Activated CD8-positive, alpha-beta memory T cell treated with anti-CD3 and anti-CD28 coated beads for 1 hour (primary cell): ENCODE measurements at places on chromosomes 16 and 17.

- no peak for DNase-seq
Observed at GRCh38 chr16:11258553-11259492, 2.8 kb upstream of the SOCS1 start.

DNA sequence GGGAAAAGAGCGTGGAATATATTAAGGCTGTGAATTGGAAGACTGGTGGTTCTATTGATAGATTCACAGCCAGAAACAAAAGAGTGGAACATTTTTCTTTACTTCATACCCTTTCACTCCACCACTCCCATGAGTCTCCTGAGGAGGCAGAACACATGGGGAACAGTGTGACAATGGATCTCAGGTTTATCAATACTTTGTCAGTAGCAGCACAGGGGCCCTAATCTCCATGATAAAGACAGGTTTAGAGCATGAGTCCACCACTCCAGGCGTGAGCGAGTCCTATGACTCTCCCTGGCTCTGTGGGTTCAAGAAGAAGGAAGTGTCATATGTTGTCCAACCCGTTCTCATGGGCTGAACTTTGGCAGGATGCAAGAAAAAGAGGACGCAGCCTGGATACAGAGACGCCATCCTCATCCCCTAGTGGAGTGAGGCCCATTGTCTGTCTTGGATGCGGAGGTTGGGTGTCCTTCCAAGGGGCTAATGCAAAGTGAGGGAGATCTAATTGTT, 361.2 kb downstream of the TMEM114 start:
- DNase-seq: no peak

GRCh38 chr16:14302031-14302398, 230.9 kb downstream of the MRTFB start:
- DNase-seq: no peak

GRCh38 chr16:80034948-80035663, 434.6 kb upstream of the MAF start:
- no peak for DNase-seq

DNA sequence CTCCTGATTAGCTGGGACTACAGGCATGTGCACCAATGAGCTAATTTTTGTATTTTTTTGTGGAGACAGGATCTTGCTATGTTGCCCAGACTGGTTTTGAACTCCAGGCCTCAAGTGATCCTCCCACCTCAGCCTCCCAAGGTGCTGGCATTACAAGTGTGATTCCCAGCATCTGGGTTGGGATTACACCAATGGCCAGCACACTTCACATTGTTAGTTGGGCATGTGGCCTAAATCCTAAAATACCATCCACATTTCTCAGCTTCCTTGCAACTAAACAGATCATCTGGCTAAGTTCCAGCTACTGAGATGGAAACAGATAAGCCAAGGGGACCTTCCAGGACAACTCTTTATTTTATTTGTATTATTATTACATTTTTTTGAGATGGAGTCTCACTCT, 9.9 kb downstream of the RABEP2 start:
- DNase-seq: no peak

- DNase-seq: no peak
Observed at GRCh38 chr17:80599546-80600305, 55.1 kb downstream of the RPTOR start.

DNA sequence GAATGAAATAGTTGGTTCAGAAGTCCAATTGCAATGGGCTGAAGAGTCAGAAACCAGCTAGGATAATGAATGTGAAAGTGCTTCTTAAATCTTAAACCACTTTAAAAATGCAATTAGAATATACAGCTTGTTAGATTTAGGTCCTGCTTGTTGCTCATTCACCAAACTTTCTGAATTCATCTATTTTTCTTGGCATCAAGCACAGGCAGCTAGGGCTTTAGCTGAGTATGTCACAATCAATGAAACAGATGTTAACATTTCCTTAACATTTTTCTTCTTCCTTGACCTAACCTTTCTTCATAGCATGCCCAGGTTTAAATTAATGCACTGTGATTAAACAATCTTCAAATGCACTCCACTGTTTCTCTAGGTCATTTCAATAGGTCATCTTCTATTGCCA, 14.4 kb downstream of the KIF2B start:
- no peak for DNase-seq

DNA sequence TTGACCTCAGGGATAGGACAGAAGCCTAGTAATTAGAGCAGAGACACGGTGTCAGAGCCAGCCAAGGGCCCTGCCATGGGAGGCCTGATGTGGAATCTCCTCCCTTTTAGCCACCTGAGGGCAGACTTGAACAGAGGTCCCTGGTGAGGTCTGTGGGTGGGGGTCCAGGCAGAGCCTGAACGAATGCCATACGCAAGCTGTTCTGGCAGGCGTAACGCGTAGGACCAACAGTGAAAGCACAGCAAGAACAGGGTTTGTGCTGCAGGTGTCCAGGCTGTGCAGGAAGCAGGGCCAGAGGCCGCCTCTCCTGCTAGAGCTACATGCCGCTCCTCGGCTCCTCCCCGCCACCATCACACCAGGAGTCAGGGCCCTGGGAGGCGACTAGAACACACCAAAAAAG, 81.9 kb upstream of the TBX2 start:
- no peak for DNase-seq

GRCh38 chr17:10072556-10073425, 125.6 kb downstream of the GAS7 start:
- no peak for DNase-seq

- DNase-seq: no peak
Observed at GRCh38 chr17:49553676-49554335, 21.9 kb upstream of the NXPH3 start.

GRCh38 chr17:62722625-62723024, 85.5 kb downstream of the MARCHF10 start:
- DNase-seq: no peak

- DNase-seq: no peak
Observed at GRCh38 chr17:63477480-63478440, 899 bp downstream of the ACE start.

DNA sequence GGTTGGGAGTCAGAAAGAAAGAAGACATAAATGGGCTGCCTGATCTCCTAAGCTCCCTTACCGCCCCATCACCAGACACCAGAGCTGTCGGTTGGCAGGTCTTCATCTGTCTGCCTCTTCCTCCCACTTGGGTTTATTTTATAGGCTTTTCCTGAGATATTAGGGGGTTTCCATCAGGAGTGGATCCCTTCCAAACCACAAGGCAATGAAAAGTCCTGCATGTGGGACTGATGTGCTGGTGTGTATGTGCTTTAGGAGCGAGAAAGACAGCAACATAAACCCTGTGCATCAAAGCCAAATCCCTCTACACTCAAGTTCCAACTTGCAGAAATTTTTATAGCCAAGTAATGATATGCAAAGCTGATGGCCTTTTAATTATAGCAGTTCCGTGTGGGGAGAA, 389.5 kb downstream of the SLC39A11 start:
- DNase-seq: no peak

DNA sequence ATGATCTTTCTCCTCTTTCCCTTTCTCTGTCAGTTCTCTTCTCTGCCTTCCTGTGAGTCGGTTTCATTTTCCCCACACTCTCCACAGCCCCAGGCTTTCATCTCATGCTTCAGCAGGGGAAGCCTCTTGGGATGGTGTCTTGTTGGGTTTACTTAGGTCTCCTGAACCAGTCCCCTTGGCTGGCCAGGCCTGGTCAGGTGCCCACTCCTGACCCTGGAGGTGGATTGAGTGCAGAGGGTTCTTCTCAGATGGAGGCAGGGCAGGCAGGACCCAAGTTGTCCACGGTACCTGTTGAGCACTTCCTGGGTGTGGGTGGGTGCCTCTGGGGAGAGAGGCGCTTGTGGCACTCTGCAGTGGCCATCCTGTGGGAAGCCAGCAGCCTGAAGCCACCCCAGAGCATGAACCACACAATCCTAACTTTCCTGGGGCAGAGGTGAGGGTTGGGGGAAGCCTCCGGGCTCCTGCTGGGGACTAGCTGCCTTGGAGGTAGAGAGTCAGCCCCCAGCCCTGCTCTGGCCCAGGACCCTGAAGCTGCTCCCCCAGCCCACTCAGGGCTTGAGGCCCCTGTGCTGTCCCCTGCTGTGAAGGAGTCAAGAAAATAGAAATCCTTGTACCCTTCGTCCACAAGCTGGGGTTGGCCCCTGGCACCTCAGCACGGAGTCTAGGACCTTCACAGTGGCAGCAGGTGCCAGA, 2.0 kb upstream of the RAP1GAP2 start:
- DNase-seq: no peak

DNA sequence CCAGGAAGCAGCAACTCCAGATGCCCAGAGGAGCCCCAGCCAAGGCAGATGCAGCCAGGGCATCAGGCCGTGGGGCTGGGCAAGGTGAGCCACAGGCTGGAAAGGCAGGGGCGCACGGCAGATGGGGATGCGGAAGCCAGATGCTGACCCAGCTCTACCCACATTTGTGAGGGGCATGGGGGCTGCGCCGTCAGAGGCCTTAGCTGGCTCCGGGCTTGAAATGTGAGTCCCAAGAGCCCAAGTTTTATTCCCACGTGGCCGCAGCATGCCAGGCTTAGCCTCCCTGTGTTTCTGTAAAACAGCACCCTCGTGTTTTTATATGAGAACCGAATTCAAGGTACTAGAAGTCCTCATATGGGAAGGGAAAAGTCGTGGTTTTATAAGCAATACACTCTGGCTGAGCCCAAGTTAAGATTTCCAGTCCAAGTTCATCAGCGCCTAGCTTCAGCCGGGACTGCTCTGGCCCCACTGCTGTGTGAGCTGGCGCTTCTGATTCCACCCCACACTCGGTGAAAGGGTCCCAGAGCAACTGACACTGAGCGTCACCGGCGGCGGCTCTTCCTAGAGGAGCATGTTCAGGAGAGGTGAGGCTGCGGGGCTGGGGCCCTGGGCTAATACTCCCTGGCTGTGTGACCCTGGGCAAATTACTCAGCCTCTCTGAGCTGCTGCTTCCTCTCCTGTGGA, 6.7 kb upstream of the C16orf95 start:
- DNase-seq: no peak

GRCh38 chr16:65125871-65126270, 4.0 kb upstream of the CDH11 start:
- no peak for DNase-seq

DNA sequence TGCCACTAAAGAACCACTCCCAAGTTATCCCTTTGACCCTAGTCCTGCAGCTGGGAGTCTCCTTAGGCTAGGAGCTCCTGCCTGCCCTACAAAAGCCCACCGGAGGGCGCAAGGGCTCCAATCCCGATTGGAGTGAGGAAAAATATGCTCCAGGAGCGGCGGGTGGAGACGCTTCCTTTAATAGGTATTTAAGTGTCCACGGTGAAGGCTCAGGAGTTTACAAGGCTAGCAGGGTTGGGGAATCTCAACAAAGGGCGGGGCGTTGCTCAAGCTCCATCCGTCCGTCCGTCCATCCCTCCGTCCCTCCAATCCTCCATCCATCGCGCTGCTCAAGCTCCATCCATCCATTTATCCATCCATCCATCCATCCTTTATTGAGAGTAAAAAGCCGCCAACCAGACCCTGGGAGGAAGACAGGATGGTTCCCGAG, 556 bp upstream of the SPNS1 start:
- no peak for DNase-seq

DNA sequence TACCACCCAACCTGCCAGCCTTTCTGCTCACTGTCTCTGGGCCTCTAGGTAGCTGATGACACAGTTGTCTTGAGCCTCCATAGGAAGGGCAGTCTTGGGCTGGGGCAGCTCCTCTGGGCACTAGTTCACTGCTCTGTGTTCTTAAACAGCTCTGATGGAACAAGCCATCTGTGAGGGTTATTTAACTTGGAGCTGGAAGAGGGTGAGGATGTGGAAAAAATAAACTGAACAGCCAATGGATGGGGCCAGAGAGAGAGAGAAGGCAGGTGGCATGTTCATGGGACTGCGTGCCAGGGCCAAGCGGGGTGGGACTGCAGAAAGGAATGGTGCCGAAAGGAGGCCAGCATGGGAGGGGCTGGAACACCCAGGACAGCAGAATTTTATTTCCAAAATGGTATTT, 52.6 kb downstream of the HIC1 start:
- no peak for DNase-seq

DNA sequence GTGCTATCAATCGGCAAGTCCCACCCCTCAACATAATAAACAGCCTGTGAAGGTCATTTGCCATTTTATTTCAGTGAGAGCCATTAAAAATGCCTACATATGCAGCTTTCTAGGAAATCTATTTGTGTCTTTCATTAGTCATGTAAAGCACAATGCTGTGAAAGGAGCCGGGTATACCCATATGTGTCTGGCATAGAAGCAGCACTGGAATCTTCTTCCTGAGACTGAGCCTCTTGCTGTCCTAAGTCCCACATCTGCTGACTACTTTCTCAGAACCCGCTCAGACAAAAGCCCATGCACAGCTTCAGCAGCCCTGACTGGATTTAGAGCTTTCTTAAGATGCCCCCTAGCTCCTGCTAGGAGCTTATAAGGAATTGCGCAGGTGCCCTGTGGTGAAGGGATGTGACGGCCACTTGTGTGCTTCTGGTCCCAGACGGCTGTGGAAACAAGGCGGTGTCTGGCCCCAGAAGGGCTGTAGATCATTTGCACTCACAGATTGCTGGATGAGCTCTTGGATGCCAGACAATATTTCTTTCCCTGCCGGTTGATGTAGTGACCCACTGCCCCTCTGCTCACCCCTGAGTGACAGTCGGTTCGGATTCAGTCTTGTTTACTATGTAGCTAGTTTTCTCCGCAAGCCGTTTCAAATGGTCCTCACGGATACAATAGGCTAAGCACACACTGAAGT, 172.2 kb downstream of the ANKFN1 start:
- no peak for DNase-seq

- no peak for DNase-seq
Observed at GRCh38 chr17:75404223-75404730, 1.2 kb downstream of the GRB2 start.

DNA sequence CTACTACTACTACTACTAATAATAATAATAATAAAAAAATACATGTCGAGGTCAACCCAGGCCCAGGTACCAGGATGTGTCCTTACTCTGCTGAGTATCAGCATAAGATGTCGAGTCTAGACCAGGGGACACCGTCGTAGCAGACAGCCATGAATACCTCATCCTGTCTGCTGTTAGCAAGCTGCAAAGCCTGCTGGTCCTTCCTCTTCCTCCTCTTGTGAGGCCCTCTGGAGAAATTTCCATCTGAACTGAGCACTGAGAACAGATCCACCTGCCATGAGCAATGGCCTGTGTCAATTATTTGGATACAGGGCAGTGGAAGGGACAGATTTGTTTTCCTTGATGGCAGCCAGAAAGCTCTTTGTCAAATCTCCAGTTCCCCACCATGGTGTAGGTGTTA, 168.5 kb downstream of the XYLT1 start:
- DNase-seq: no peak

GRCh38 chr16:72873853-72874252, 174.1 kb downstream of the ZFHX3 start:
- no peak for DNase-seq

DNA sequence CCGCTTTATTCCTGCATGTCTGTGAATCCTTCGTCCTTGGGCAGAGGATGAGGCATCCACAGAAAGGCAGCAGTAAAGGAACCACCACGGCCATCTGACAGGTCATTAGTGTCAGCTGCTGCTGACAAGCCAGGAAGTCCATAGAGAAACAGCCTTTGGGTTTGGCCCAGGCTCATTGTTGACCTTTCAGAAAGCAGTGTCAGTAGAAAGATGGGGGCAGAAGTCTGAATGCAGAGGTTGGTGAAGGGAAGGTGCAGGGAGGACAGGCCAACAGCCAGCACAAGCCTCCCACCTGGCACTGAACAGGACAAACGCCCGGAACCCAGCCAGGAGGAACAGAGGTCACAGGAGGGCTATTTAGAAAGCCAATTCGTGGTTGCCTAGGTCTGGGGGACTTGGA, 105.8 kb downstream of the VAT1L start:
- DNase-seq: no peak

GRCh38 chr17:39835038-39835786, 28.9 kb downstream of the IKZF3 start:
- DNase-seq: no peak

GRCh38 chr17:70968302-70968701, 799.0 kb downstream of the KCNJ2 start:
- no peak for DNase-seq
